Colonic mucosa (tissue), 4 donors: ENCODE measurements at places on chromosomes 13 and 19. TPM values are rescaled to one million over a fixed set of nuclear protein-coding genes. Genes with fewer than 3 reads are reported as not detected.

DNA sequence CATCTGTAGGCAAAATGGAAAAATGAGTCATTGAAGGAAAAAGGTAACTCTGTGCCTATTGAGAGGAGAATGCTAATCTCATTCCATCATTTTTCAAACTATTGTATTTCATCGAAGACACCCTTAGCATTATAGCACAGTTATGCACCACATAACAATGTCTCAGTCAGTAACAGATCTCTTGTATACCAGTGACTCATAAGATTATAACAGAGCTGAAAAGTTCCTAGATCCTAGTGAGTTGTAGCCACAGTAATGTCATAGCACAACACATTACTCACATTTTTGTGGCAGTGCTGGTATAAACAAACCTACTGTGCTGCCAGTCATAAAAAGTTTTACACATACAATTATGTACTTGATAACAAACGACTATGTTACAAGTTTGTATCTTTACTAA lies 1077.6 kb downstream of the DIAPH3 start:
- no peak for DNase-seq

DNA sequence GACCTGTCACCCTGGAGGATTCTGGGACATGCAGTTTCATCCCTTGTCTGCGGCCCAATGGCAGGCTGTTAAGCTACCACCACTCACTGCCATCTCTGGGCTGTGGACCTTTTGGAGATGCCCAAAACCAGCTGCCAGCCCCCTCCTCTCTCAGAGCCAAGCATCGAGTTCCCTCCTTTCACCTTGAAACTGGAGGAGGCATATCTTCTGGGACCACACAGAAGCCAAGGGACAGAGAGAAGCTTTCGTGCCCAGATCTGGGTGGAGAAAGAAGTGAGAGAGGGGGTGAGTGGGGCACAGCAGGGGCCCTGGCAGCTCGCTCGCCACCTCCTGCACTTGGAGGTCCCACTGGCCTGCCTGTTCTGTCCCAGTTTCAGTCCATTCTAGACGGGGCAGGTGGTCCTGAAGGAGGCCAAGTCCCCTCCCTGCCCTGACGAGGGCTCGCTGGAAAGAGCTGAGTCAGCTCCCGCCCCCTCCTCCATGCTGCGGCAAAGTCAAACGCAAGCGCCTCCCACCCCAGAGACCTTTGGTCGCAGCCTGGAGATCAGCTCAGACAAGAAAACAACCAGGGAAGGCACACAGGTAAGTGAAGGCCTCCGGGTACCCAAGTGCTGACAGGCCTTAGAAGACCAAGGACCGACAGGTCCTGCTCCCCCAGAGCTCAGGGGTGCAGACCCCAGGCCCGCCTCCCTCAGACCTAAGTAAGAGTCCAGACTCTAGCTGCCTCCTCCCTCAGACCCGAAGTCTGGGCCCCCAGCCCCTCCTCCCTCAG lies 3.8 kb downstream of the BCAT2 start:
- peak; percentile 76 for DNase-seq

- DNase-seq, result no peak
These were observed 292.4 kb downstream of the TEX29 start for GRCh38 chr13:111612886-111613285.

GRCh38 chr19:44662691-44663385 lies 8.4 kb upstream of the CEACAM19 start:
- DNase-seq, result no peak

GRCh38 chr13:28754698-28755545 lies 36.2 kb upstream of the SLC46A3 start:
- DNase-seq, result peak; percentile 47

GRCh38 chr13:109592770-109593169 lies 193.6 kb downstream of the IRS2 start:
- no peak for DNase-seq

Gene ELSPBP1
- total RNA-seq, result not detected

Gene ZNF69
- 17.6 TPM for total RNA-seq
